ENCODE measurements at places on chromosomes 2 and 18.
A peak's percentile ranks its signal among the peaks of the same experiment; 100 is the strongest.

- no peak for DNase-seq
- no peaks in the 10 kb centered on the region for H3K27me3 ChIP-seq
- H3K4me3 ChIP-seq = no peak overlapping the region
- H3K27ac ChIP-seq = peak overlapping the region; percentile 41
Observed at GRCh38 chr2:6876309-6876708, 1.3 kb upstream of the RSAD2 start.

DNA sequence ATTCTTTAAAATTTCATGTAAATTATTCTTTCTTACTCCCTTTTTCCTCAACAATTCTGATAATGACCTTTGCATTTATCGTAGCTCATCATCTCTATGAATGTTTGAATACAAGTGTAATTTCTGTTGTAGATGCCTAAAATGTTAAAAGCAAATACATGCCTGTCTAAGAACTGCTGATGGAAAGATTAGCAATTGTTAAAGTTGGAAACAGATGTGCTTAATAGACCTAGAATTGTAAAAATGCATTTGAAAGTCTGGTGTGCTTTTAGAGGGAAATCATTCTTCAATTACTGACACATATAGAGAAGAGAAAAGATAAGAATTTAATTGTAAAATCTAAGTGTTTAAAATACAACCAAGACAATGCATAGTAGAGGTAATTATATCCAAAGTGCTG is 50.4 kb downstream of the CCDC102B start:
- H3K4me1 ChIP-seq = no peaks in the 10 kb centered on the region
- H3K27ac ChIP-seq = no peak overlapping the region
- no peak overlapping the region for H3K4me3 ChIP-seq
- no peaks in the 10 kb centered on the region for H3K27me3 ChIP-seq

- no peak overlapping the region for H3K27ac ChIP-seq
- no peak overlapping the region for H3K4me3 ChIP-seq
- no peak for DNase-seq
Observed at GRCh38 chr2:122034777-122035176, 279.3 kb downstream of the TSN start.

- no peaks in the 10 kb centered on the region for H3K36me3 ChIP-seq
- peaks cover 2% of the 10 kb centered on the region for H3K27me3 ChIP-seq
- DNase-seq = no peak
- H3K4me1 ChIP-seq = peaks cover 7% of the 10 kb centered on the region
Observed at GRCh38 chr2:100980046-100980445, 22.0 kb upstream of the RPL31 start.

GRCh38 chr18:31695989-31696388 is 11.6 kb upstream of the B4GALT6 start:
- H3K4me3 ChIP-seq = no peak overlapping the region
- H3K36me3 ChIP-seq = no peaks in the 10 kb centered on the region
- no peak for DNase-seq

DNA sequence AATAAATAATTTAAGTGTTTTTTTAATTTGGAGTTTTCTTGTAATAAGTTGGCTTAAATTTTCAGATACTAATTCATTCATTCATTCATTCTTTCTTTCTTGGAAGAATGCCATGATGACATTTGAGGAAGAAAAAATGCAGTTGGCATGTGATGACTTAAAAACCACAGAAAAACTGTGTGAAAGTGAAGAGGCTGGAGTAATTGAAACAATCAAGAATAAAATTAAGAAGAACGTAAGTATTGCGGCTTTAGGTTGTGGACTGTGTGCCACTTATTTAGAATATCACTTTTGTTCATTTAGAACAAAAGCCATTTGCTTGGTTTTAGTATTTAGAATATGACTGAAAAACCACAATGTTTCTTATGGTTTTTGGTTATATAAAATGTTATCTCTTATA is 51.4 kb downstream of the TTC39C start:
- peaks cover 48% of the 10 kb centered on the region for H3K36me3 ChIP-seq
- no peak for DNase-seq
- H3K27ac ChIP-seq = no peak overlapping the region
- H3K4me1 ChIP-seq = peaks cover 44% of the 10 kb centered on the region

DNA sequence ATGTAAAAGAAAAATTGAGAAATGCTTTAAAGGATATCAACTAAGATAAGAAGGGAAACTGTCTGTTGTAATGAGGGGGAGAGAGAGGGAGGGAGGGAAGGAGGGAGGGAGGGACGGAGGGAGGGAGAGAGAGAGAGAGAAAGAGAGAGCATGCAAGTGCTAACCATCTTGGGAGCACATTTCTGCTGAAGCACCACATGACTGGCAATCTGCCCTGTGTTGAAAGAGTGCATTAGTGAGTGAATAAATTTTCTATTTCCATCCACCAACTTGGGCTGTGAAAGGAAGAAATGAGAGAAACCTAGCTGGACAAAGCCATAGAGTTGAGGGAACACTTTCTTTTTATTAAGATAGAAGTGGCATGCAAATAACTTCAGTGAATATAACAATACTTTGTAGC is 110.7 kb downstream of the TMX3 start:
- H3K36me3 ChIP-seq = no peaks in the 10 kb centered on the region
- no peak for DNase-seq
- H3K27ac ChIP-seq = no peak overlapping the region
- no peak overlapping the region for H3K4me3 ChIP-seq
- no peaks in the 10 kb centered on the region for H3K4me1 ChIP-seq

DNA sequence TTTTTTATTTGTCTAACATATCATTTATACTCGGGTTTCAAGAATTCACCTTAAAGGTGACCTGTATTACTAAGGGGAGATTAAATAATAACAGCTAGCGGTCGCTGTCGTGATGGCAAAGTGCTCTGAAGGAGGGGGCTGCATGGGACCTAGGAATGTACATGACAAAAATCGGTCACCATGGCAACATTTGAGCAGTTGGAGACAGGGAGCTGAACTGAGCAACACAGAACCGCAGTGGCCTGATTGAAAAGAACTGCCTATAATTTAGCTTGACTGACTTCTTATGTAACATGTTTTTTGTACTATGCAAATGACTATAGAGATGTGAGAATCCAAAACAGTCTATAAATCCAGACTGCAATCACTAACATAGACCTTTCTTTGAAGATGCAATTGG is 34.3 kb upstream of the EPHA4 start:
- no peak overlapping the region for H3K4me3 ChIP-seq
- H3K27me3 ChIP-seq = peaks cover 2% of the 10 kb centered on the region
- no peak overlapping the region for H3K27ac ChIP-seq
- no peaks in the 10 kb centered on the region for H3K36me3 ChIP-seq
- no peak for DNase-seq

DNA sequence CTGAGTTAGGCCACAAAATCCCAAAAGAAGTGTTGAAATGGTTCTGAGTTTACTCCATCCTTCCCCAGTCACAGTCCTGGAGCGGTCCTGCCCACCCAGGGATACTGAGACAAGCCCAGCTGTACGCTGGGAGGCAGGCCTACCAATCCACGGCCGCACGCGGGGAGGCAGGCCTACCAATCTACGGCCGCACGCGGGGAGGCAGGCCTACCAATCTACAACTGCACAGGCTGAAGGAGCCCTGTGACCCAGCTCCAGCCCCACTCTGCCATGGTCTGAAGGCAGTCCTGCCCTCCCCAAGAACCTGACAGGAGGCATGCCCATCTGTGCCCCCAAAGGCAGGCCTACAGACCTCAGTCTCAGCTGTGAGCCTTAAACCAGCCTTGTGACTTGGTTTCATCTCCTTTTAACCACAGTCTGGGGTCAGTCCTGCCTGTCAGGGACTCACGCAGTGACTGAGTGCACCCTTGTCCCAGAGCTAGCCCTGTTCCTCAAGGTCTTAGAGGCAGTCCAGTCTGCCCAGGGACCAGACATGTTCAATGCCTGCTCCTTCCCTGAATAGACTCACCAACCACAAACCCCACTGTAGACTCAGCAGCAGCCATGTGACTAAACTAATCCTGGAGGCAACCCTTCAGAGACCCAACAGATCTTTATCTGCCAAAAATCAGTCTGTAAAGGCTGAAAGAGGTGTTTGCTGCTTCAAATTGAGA is 36.8 kb downstream of the GPC1 start:
- peaks cover 5% of the 10 kb centered on the region for H3K36me3 ChIP-seq
- H3K4me3 ChIP-seq = no peak overlapping the region
- peak; percentile 8 for DNase-seq
- H3K27me3 ChIP-seq = no peaks in the 10 kb centered on the region
- H3K27ac ChIP-seq = no peak overlapping the region

DNA sequence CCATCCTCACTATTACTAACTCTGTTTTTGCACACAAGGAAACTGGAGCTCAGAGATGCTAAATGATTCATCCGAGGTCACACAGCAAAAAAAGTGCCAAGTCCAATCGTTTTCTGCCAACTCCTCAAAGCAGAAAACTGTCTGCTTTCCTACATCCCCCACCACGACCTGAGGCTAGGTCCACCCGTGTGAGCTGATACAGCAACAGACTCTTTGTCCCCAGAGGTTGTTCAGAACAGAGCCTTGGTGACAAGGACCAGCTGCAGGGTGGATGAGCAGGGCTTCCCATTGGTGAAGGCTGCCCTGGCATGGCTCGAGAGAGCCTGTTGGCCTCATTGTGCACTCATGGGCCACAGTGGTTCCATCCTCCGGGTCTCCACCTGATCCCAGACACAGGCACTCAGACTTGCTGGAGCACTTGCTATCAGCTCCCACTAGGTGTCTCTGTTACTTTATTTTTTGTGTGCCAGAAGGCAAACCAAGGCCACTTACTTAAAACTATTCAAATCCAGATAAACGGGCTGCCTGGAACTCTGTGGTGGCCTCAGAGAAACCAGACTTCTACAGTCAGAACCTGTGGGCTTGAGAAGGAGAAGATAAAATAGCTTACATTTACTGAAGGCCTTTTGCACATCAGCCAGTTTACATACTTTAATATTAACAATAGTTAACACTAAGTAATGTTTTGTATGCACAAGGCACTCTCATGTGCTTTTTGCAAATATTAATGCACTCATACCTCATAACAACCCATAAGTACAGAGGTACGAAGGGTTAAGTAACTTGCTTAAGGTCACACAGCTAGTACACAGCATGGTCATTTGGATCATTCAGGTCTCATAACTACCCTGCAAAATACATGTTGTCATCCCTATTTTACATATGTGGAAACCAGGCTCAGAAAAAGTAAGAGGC is 62.9 kb upstream of the CTIF start:
- peak; percentile 46 for DNase-seq
- no peaks in the 10 kb centered on the region for H3K4me1 ChIP-seq
- H3K27me3 ChIP-seq = peaks cover 25% of the 10 kb centered on the region
- no peak overlapping the region for H3K27ac ChIP-seq
- no peaks in the 10 kb centered on the region for H3K36me3 ChIP-seq

- H3K4me1 ChIP-seq = no peaks in the 10 kb centered on the region
- H3K4me3 ChIP-seq = no peak overlapping the region
- no peak for DNase-seq
- H3K27me3 ChIP-seq = no peaks in the 10 kb centered on the region
Observed at GRCh38 chr2:40592218-40592617, 140.3 kb upstream of the SLC8A1 start.

DNA sequence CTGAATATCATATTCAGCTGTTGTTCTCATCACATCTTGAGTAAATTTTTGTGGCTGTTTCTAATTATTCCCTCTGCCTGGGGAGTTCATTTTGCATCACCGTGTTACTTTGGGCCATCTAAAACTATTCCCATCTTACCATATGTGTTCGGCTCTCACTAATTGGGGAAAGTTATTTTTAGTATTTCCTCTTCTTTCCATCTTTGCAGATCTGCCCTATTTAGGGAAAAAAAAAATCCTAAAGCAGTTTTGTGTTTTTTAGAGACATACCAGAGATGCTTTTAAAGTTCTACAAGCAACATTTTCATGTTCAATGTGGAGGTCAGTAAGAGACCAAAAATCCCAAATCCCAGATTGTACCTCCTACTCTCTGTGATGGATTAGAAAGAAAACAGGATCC is 111.3 kb upstream of the NDUFV2 start:
- H3K27ac ChIP-seq = no peak overlapping the region
- no peak for DNase-seq
- H3K27me3 ChIP-seq = peaks cover 12% of the 10 kb centered on the region
- H3K36me3 ChIP-seq = no peaks in the 10 kb centered on the region
- no peak overlapping the region for H3K4me3 ChIP-seq

DNA sequence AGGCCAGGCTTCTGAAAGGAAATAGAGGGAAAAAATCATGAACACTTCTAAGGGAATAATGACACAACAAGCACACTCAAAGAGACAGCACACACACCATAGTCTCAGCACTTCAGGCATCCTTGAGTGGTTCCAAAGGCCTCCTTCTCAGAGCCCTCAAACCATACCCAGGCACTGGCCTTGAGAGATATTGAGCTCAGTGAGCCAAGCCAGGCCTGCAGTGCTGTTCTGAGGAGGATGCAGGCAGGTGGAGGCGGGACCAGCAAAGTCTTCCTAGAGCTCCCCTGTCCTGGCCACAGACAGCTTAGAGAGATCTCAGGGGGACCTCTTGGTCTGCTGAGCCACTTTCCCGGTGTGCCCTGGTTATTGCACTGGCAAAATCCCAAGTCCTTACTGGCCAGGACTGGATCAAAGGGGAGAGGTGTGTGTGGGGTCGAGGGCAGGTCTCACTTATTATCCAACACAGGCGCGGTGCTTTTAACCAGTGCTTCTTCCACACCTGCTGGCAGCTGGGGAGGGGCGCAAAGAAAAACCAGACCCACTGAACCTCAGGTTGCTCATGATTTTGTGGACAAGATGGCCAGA is 86.8 kb upstream of the HAAO start:
- H3K27ac ChIP-seq = no peak overlapping the region
- no peaks in the 10 kb centered on the region for H3K27me3 ChIP-seq
- H3K36me3 ChIP-seq = no peaks in the 10 kb centered on the region
- no peak overlapping the region for H3K4me3 ChIP-seq

DNA sequence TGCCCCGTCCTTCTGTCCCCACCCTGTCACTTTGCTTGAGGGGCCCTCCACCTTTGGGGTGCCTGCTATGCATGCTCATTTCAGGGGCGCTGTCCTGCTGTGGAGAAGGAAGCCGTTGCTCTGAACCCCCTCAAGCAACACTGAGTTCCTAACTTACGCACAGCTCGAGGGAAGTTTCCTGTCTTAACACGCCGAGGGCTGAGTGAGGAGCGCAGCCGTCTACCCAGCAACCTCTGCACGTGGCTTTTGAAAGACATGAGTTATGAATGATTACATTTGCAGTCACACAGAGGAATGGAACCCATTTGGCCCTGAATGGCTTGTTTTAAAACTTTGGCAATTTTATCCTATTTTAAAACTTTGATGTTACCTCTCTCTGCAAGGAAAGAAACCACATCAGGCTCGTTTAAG is 14.0 kb downstream of the RAMP1 start:
- H3K27ac ChIP-seq = peak overlapping the region; percentile 66
- peaks cover 25% of the 10 kb centered on the region for H3K4me1 ChIP-seq
- H3K4me3 ChIP-seq = no peak overlapping the region
- H3K27me3 ChIP-seq = peaks cover 17% of the 10 kb centered on the region
- no peaks in the 10 kb centered on the region for H3K36me3 ChIP-seq
- peak; percentile 32 for DNase-seq

DNA sequence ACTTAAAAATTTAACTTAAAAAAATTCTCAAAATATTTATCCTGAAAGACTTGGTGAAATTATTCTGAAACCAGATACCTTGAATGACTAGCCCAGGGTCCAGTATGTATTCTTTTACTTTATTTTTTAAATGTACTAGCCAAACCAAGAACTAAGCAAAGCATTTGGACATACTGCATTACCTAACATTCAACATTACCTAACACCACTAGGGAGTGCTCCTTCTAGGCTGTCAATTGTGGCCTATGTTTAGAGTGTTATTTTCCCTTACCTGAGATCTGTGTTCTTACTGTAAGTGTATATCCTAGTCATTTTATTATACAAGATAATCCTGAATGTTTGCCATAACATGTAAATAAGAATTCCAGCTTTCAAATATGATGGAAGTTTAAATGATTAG is 496.6 kb downstream of the PTPRM start:
- no peaks in the 10 kb centered on the region for H3K4me1 ChIP-seq
- no peaks in the 10 kb centered on the region for H3K36me3 ChIP-seq
- DNase-seq = no peak
- no peak overlapping the region for H3K27ac ChIP-seq
- H3K27me3 ChIP-seq = no peaks in the 10 kb centered on the region

Measured in activated CD8-positive, alpha-beta T cell treated with anti-CD3 and anti-CD28 coated beads, Interleukin-2, amount 10 ng/mL, durations not matched to agents 7 days and 5 days (primary cell).